Stimulated activated CD4-positive, alpha-beta T cell treated with anti-CD3 and anti-CD28 coated beads, Interleukin-1b, Interleukin-23, amount 100 ng/mL, for 1 hour (primary cell): ENCODE measurements at places on chromosomes 12 and 14.

GRCh38 chr12:130280742-130281141 lies 56.9 kb upstream of the PIWIL1 start:
- no peak for DNase-seq

GRCh38 chr12:42767998-42768397 lies 178.5 kb upstream of the PRICKLE1 start:
- no peak for DNase-seq

DNA sequence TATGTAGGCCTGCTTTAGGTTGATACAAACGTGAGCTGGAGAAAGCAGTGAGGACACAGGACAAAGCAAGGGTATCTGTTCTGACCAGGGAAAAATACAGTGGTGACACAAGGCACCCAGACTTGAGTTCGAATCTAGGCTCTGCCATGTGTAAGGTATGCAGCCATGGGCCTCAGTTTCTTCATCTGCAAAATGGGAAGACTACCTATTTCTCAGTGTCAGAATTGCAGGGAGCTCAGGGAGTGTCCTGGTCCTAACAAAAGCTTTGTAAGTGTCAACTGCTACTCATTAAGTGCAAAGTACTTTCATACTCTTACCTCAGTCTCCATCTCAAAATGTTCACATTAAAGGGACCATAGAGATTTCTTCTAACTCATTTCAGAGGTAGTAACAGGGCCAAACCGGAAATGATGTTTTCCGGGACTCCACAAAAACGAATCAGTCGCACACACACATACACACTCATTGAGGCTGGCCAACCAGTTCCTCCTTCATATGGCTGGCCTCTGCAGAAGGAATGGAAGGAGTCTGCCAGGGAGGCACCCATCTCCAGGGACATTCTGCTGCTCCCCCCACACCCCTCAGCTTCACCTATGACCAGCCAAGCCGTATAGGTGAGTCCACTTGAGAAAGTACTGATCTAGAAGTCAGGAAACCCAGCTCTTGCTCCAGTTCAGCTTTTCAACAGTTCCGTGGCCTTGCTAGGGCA lies 7.8 kb downstream of the CTDSP2 start:
- no peak for DNase-seq

DNA sequence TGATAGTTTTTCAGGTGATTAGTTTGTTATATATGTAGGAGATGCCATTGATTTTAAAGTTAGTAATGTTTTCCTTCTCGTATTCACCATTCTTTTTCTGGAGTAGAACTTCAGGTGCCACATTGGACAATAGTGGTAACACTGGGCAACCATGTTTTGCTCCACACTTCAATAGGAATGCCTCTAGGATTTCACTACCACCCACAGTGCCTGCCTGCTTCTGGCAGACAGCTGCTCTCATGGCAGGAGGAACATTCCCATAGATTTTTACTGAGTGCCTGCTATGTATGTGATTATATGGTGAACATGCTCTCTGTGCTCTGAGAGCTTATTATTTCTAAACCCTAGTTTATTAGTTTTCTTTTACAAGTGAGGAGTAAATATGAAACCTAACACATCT lies 53.7 kb downstream of the GCH1 start:
- DNase-seq, result no peak

- no peak for DNase-seq
Observed at GRCh38 chr12:77089686-77090220, 24.4 kb upstream of the E2F7 start.

- DNase-seq, result no peak
Observed at GRCh38 chr12:122840580-122841513, 5.6 kb downstream of the HIP1R start.

GRCh38 chr12:118206107-118206412 lies 70.1 kb downstream of the PEBP1 start:
- DNase-seq, result no peak

- no peak for DNase-seq
Observed at GRCh38 chr14:89903340-89903952, 51.1 kb downstream of the EFCAB11 start.
